ENCODE measurements at places on chromosomes 7 and 10.
A peak's percentile ranks its signal among the peaks of the same experiment; 100 is the strongest.

GRCh38 chr10:89351412-89351779 lies 23.6 kb downstream of the IFIT3 start:
- peak; percentile 37 for DNase-seq

- no peak for DNase-seq
Observed at GRCh38 chr10:131850383-131850870, 50.4 kb upstream of the PPP2R2D start.

GRCh38 chr10:90530521-90530920 lies 327.3 kb downstream of the HTR7 start:
- no peak for DNase-seq

DNA sequence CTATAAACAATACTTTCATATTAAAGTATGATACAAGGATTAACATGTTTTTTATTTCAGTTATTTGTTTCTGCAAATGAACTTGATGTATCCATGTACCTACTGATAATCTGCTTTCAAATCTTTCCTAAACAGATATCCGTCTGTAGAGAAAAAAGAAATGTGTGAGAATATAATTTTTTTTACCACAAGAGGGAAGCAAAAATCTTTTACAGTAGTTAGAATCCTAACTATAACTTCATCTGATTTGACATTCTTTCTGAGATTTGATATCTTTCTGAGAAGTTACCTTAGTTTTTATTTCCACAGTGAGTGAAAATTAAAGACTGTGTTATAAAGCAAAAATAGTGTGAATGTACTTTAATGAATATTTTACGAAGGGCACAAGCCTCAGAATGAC lies 203.9 kb upstream of the PCLO start:
- no peak for DNase-seq

DNA sequence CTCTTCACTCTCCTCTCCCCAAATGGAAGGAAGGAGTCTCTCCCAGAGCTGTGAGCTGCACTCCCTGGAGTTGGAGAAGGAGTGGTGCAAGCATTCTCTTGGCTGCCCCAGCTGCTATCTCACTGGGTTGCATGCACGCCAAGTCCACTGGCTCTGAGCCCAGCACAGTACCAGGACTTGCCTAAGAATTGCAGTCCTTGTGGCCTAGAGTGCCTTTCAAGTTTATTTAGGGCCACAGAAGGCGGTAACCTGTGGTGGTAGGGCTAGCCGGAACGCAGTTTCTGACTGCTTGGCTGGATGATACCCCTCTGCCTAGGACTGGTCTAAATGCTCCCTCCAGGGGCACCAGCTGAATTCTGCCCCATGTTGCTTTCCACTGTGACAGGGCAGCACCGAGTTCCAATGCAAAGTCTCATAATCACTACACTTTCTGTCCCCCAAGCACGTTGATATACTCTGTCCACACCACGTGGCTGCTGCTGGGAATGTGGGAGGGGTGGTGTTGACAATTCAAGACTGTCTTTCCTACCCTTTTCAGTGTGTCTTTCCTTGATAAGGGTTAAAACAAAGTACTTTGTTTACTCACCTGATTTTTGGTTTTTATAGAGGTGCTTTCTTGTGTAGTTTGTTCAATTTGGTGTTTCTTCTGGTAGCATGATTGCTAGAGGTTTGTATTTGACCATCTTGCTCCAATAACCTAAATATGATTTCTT lies 57.0 kb downstream of the PHTF2 start:
- DNase-seq = no peak

GRCh38 chr10:59175538-59176240 lies 754 bp upstream of the PHYHIPL start:
- DNase-seq = no peak

- peak; percentile 8 for DNase-seq
Observed at GRCh38 chr10:59805014-59805413, 51.8 kb upstream of the MRLN start.

DNA sequence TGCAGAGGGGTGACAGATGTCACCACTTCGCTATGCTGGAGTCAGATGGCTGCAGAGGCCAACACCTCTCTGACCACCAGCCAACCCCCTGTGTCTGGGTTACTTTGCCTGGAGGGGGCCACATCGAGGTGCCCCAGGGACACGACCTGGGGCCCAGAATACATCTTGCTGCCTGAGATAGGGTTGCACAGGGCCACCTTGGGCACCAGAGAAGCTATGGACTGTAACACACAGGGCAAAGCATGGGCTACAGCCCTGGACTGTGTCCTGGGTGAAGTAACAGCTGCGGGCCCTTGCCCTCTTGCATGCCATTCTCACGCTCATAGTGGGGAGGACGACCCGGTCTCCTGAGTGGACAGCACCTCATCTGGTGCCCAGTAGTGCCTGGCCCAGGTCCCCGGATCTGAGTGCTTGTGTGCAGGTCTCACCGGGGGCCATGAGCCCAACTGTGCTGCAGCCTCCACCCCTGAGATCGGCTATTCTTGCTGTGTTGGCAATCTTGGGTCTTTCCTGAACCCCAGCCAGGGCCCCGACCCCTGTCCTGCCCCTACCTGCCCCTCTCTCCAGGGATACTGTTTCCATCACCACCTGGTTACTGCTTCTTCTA lies 115.2 kb upstream of the GDF10 start:
- DNase-seq = no peak

- DNase-seq = no peak
Observed at GRCh38 chr10:77086081-77086480, 551.5 kb downstream of the KCNMA1 start.

- no peak for DNase-seq
Observed at GRCh38 chr7:97623333-97623732, 108.6 kb upstream of the TAC1 start.

DNA sequence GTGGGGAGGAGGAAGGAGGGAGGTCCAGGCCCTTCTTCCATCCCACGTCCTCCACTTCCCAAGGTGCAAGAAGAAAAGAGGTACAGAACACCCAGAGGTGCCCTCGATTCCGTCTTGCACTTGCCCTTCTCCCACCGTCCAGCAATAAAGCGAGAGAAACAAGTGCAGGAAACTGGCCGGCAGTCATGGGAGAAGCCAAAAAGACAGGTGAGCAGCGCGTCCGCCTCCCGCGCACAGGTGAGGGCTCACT lies 1.3 kb downstream of the C10orf95 start:
- no peak for DNase-seq

- DNase-seq = no peak
Observed at GRCh38 chr10:3526727-3527501, 258.1 kb downstream of the KLF6 start.

DNA sequence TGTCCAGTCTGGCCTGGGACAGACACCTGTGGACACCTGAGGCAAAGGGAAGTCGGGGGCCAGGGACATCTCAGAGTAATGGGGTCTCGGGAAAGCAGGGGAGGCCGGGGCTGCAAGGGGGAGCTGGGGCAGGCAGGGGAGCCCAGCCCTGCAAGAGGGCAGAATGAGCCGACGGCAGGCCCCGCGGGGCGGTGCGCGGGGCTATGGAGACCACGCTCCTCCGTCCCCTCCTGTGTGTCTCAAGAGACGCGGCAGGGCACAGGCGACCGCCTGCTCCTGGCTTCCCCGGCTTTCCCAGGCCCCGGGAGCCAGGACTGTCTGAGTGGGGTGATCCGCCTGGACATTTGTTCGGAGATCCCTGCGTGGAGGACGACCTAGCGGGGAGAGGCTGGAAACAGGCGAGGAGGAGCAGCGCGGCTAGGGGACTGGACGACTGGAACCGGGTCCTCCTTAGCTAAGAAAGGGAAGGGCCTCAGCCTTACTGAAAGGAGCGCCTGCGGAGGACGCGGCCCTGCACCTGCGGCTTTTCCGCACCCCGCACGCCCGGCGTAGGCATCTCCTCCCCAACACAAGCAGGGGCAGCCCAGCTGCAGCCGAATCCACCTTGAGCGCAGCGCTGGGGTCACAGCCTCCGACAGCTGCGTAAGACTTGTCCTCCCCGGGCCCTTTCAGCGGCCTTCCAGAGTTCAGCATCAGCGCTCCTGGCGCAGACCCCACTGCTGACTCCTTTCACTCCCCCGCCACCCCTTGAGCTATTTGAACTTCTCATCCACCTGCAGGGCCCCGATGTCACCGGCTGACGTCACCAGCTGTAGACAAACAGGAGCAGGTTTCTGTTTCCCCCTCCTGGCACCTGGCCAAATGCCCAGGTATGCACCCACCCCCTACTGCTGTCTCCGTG lies 176.4 kb downstream of the ZNF248 start:
- no peak for DNase-seq

GRCh38 chr7:55517191-55517633 lies 55.1 kb downstream of the VOPP1 start:
- no peak for DNase-seq

GRCh38 chr7:105621176-105621575 lies 39.9 kb upstream of the EFCAB10 start:
- DNase-seq = no peak

- DNase-seq = no peak
Observed at GRCh38 chr10:131729361-131729760, 171.4 kb upstream of the PPP2R2D start.

GRCh38 chr7:14835384-14835783 lies 67.2 kb downstream of the DGKB start:
- no peak for DNase-seq

- DNase-seq = no peak
Observed at GRCh38 chr10:84938117-84938905, 609.9 kb downstream of the CCSER2 start.

Measured in PC-9 (cell line).